ENCODE measurements at places on chromosomes 3 and 15. TPM values are rescaled to one million over a fixed set of nuclear protein-coding genes. Genes with fewer than 3 reads are reported as not detected.

- peaks cover 6% of the 10 kb centered on the region for H3K4me1 ChIP-seq
- no peak for DNase-seq
- H3K27ac ChIP-seq: no peak overlapping the region
- H3K4me3 ChIP-seq: peak overlapping the region; percentile 36
Measured at GRCh38 chr15:48059791-48060190, 61.0 kb upstream of the SLC24A5 start.

Gene CAMK1
- 19.7 TPM for polyA plus RNA-seq

DNA sequence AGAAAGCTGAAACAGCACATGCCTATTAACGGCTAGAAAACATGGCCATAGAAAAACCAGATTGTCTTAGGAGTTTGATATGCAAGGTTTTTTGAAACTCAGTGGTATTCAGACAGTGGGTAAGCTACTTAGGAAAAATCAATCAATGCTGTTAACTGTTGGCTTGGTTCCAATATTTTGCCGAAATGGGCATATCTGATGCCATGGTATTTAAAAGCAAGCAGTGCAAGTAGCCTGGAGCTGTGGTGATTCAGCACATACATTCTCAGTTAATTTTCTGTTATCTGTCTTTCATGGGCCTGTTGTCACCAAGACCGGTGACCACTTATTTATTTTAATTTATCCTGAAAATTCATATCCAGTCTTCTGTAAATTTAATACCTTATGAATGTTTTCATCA, 17.3 kb upstream of the SUCNR1 start:
- no peak overlapping the region for H3K4me3 ChIP-seq
- H3K4me1 ChIP-seq: peaks cover 12% of the 10 kb centered on the region
- no peaks in the 10 kb centered on the region for H3K36me3 ChIP-seq
- no peaks in the 10 kb centered on the region for H3K27me3 ChIP-seq
- no peak for DNase-seq

Gene GABRB3
- 0.60 TPM for polyA plus RNA-seq

Gene SCAANT1
- not detected for polyA plus RNA-seq

- peak overlapping the region; percentile 33 for H3K27ac ChIP-seq
- H3K4me3 ChIP-seq: no peak overlapping the region
- DNase-seq: no peak
- no peaks in the 10 kb centered on the region for H3K36me3 ChIP-seq
- H3K4me1 ChIP-seq: peaks cover 24% of the 10 kb centered on the region
Measured at GRCh38 chr3:149245738-149246451, 24.3 kb upstream of the CP start.

DNA sequence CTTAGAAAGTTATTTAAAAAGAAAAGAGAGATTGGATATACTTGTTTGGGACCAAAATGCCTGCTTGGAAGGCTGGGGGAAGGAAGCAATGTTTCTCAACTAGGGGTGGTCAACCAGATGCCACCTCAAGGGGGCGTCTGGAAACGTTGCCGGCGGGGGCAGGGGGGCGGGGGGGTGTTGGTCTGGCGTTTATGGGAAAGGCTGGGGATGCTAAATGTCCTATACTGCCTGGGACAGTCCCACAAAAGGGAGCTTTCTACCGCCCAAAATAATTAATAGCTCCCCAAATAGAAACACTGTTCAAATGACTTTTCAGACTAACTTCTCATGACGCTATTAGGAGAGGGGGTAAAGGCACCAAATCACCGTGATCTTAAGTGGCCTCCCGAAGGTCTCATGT, 2.2 kb downstream of the POLG start:
- peak overlapping the region; percentile 98 for H3K4me3 ChIP-seq
- peaks cover 60% of the 10 kb centered on the region for H3K36me3 ChIP-seq
- no peaks in the 10 kb centered on the region for H3K27me3 ChIP-seq

Gene ASB14
- not detected for polyA plus RNA-seq

GRCh38 chr3:177089901-177090300, 107.4 kb downstream of the TBL1XR1 start:
- no peaks in the 10 kb centered on the region for H3K27me3 ChIP-seq
- peaks cover 30% of the 10 kb centered on the region for H3K4me1 ChIP-seq
- H3K4me3 ChIP-seq: no peak overlapping the region
- no peak for DNase-seq
- no peak overlapping the region for H3K27ac ChIP-seq

- H3K4me1 ChIP-seq: peaks cover 16% of the 10 kb centered on the region
- no peak overlapping the region for H3K27ac ChIP-seq
- DNase-seq: no peak
- H3K27me3 ChIP-seq: no peaks in the 10 kb centered on the region
Measured at GRCh38 chr15:77547801-77548588, 84.7 kb downstream of the LINGO1 start.

Gene TMC3
- polyA plus RNA-seq: not detected

DNA sequence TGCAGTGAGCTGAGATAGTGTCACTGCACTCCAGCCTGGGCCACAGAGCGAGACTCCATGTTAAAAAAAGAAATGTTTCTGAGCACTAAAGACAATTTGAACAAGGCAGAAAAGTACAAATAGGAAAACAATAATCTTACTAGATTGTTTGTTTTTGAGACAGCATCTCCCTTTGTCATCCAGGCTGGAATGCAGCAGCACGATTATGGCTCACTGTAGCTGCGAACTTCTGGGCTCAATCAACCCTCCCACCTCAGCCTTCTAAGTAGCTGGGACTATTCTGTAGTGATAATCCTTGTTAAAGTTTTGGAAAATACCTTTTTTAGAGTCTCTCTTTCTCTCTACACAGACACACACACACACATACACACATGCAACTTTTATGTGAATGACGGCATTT, 107.1 kb downstream of the LPP start:
- DNase-seq: no peak
- H3K36me3 ChIP-seq: no peaks in the 10 kb centered on the region
- H3K4me1 ChIP-seq: peaks cover 94% of the 10 kb centered on the region
- peak overlapping the region; percentile 89 for H3K27ac ChIP-seq
- H3K27me3 ChIP-seq: no peaks in the 10 kb centered on the region

DNA sequence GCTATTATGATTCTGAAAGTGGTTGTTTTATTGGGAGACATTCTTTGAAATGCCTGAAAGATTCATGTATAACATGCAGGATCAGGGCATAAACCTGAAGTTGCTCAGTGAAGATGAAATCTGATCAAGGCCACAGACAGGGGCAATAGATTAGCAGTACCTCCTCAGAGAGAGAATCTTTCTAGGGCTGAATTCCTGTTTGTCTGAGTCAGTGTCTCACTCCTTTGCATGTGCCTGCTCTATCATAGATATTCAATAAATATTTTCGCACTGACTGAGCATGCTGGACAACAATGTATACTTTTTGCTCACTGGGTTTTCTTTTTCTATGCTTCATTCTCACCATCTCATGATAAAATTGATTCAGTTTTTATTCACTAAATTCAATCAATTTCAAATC, 49.8 kb upstream of the PFN2 start:
- no peaks in the 10 kb centered on the region for H3K27me3 ChIP-seq
- no peaks in the 10 kb centered on the region for H3K4me1 ChIP-seq
- no peaks in the 10 kb centered on the region for H3K36me3 ChIP-seq
- no peak overlapping the region for H3K4me3 ChIP-seq
- no peak for DNase-seq

- H3K4me3 ChIP-seq: no peak overlapping the region
- no peak for DNase-seq
- H3K36me3 ChIP-seq: no peaks in the 10 kb centered on the region
- H3K27me3 ChIP-seq: no peaks in the 10 kb centered on the region
- no peak overlapping the region for H3K27ac ChIP-seq
Measured at GRCh38 chr15:93428807-93429351, 339.9 kb upstream of the RGMA start.

Gene SORD
- polyA plus RNA-seq: 26.9 TPM

- no peaks in the 10 kb centered on the region for H3K4me1 ChIP-seq
- no peaks in the 10 kb centered on the region for H3K36me3 ChIP-seq
- DNase-seq: no peak
Measured at GRCh38 chr3:18716821-18717220, 291.7 kb upstream of the SATB1 start.

Gene WWTR1
- polyA plus RNA-seq: 15.2 TPM

GRCh38 chr15:41640985-41641384, 19.2 kb upstream of the MGA start:
- no peaks in the 10 kb centered on the region for H3K4me1 ChIP-seq
- no peak for DNase-seq
- no peak overlapping the region for H3K27ac ChIP-seq
- H3K4me3 ChIP-seq: no peak overlapping the region

DNA sequence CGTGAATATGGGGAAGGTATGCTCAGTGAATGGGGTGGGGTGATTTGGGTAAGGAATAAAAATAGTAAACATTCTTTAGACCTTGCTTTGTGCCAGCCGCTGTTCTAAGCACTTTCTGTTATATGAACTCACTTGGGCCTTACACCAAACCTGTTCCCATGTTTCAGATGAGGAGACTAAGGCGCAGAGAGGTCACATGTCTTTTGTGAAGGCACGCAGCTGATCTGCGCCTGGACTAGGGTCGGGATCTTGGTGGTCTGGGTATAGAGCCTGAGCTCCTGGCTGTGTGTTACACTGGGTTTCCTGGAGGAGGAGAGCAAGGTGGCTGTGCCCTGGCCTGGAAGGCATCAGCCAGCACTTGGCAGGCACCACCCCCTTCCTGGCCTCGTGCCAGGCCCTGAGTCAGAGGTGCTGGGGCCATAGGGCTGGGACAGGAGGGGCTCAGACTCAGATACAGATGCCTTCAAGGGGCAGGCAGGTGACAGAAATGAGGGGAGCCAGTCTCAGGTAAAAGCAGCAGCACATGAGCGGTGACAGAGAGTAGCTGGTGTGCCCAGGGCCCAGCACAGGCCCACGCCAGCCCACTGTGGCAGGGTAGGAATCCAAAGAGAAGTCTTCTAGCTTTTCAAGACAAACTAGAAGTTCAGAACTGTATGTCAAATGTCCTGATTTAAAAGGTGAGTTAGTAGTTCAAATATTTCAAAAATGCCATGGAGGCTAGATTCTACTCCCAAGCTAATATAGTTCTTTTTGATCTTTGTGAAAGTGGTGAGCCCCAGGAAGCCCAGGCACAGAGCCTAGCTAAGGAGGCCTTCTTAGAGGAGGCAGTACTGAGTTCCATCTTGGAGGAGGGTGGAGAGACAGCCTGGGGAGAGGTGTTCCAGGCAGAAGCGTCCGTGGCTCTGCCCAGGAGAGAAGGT, 83.1 kb downstream of the DNAJB8 start:
- H3K36me3 ChIP-seq: no peaks in the 10 kb centered on the region
- DNase-seq: peak; percentile 77
- no peak overlapping the region for H3K4me3 ChIP-seq
- H3K4me1 ChIP-seq: peaks cover 56% of the 10 kb centered on the region

- H3K27ac ChIP-seq: no peak overlapping the region
- H3K27me3 ChIP-seq: no peaks in the 10 kb centered on the region
- peaks cover 4% of the 10 kb centered on the region for H3K36me3 ChIP-seq
- no peak overlapping the region for H3K4me3 ChIP-seq
Measured at GRCh38 chr3:168036619-168037018, 59.1 kb downstream of the GOLIM4 start.

DNA sequence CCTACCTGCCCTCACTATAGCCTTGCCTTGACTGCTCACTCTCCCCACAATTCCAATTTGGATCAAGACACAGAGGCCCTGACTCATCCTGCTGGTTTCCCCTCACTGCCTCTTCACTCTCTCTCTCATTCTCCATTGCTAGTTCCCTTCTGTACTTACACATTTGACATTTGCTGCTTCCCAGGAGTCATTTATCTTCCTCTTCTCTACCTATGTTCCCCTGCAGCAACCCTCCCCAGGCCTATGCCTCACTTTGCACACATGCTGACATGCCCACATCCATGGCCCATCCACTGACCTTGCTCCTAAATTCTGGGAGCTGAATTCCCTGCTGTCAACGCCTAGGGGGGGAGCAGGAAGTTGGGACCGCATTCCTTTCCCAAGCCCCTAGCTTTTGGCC, 82.2 kb downstream of the SRGAP3 start:
- H3K27ac ChIP-seq: no peak overlapping the region
- no peak overlapping the region for H3K4me3 ChIP-seq
- no peaks in the 10 kb centered on the region for H3K27me3 ChIP-seq
- no peak for DNase-seq
- no peaks in the 10 kb centered on the region for H3K4me1 ChIP-seq
- no peaks in the 10 kb centered on the region for H3K36me3 ChIP-seq

DNA sequence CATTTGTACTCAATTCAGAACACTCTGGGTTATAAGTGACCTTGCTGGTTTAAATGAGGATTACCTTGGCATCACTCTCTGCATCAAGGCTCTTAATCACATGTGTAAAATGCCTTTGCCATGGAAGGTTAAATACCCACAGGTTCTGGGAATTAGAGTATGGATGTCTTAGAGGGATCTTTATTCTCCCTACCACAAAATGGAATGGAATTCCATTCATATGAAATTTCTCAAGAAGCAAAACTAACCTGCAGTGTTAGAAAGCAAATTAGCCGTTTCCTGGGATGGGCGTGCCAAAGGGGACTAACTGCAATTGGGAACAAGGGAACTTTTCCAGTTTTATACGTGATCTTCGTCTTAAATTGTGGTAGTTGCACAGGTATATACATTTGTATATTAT, 39.8 kb downstream of the TBL1XR1 start:
- no peak for DNase-seq
- no peaks in the 10 kb centered on the region for H3K27me3 ChIP-seq
- no peaks in the 10 kb centered on the region for H3K36me3 ChIP-seq
- H3K4me3 ChIP-seq: no peak overlapping the region
- no peak overlapping the region for H3K27ac ChIP-seq

DNA sequence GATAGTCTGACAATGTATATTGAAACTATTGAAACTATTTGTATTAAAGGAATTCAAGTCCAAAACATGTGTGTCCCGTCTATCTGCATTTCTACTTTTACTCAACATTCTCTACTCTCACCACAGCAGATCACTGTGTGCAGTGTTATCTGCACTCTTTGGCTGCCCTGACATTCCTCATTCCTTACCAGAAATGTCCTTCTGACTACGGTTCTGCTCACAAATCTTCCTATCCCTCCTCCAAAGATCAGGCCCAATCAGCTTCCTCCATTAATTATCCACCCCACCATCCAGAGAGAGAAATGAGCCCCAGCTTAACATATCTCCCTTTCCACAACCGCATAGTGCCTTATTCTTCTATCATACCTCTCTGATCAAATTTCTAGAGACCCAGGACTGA, 94.7 kb downstream of the TBL1XR1 start:
- no peaks in the 10 kb centered on the region for H3K36me3 ChIP-seq
- no peaks in the 10 kb centered on the region for H3K27me3 ChIP-seq
- DNase-seq: no peak
- peaks cover 61% of the 10 kb centered on the region for H3K4me1 ChIP-seq

Gene PSMD6
- 49.2 TPM for polyA plus RNA-seq

- H3K4me3 ChIP-seq: no peak overlapping the region
- no peak for DNase-seq
- peaks cover 37% of the 10 kb centered on the region for H3K4me1 ChIP-seq
- peak overlapping the region; percentile 59 for H3K27ac ChIP-seq
- no peaks in the 10 kb centered on the region for H3K36me3 ChIP-seq
Measured at GRCh38 chr15:100112636-100113305, 229.0 kb downstream of the ADAMTS17 start.

Gene CP
- 13.2 TPM for polyA plus RNA-seq

Gene MOBP
- polyA plus RNA-seq: 0.60 TPM

DNA sequence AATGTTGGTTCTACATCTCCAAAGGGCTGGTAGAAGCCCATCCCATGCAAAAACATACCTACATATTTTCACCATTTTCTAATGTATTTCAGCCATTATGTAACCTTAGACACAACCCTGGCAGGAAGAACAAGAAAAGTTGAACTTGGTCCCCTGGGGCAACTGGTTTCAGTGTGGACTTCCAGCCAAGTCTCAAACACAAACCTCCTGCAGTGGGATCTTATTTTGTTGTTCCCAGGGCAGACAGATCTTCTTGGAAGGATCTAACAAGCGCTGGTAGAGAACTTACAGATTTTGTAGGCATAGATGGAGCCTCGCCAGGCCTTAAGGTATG, 96.3 kb downstream of the ADAMTS17 start:
- no peaks in the 10 kb centered on the region for H3K36me3 ChIP-seq
- no peaks in the 10 kb centered on the region for H3K27me3 ChIP-seq
- H3K27ac ChIP-seq: no peak overlapping the region

Gene TBC1D5
- polyA plus RNA-seq: 7.2 TPM

Gene TRIM59
- polyA plus RNA-seq: 1.2 TPM

Gene ACTRT3
- polyA plus RNA-seq: 0.69 TPM
